Activated CD4-positive, alpha-beta T cell treated with anti-CD3 and anti-CD28 coated beads for 36 hours (primary cell): ENCODE measurements at places on chromosomes 2 and 18. TPM values are rescaled to one million over a fixed set of nuclear protein-coding genes. Genes with fewer than 3 reads are reported as not detected.
A peak's percentile ranks its signal among the peaks of the same experiment; 100 is the strongest.

- H3K4me3 ChIP-seq = no peak overlapping the region
- no peak overlapping the region for H3K27ac ChIP-seq
- H3K36me3 ChIP-seq = peaks cover under 1% of the 10 kb centered on the region
- H3K4me1 ChIP-seq = peaks cover 31% of the 10 kb centered on the region
These were observed 36.2 kb downstream of the FASTKD2 start for GRCh38 chr2:206801418-206802189.

DNA sequence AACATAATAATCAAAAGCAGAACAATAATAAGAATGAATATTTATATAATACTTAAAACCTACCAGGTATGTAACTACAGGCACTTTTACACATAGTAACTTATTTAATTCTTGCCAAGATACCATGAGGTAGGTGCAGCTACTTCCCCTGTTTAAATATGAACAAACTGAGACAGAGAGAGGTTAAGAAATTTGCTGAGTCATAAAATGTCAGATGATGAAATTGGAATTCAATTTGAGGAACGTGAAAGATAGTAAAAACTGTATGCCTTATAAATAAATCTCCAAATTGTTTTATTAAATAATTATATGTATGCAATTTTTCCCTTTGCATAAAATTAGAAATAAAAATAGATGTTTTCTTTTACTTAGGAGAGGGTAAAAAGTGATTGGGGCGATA is 1103.3 kb upstream of the NRXN1 start:
- no peak overlapping the region for H3K27ac ChIP-seq
- no peak overlapping the region for H3K4me3 ChIP-seq
- no peaks in the 10 kb centered on the region for H3K4me1 ChIP-seq
- no peak for DNase-seq
- no peaks in the 10 kb centered on the region for H3K36me3 ChIP-seq

DNA sequence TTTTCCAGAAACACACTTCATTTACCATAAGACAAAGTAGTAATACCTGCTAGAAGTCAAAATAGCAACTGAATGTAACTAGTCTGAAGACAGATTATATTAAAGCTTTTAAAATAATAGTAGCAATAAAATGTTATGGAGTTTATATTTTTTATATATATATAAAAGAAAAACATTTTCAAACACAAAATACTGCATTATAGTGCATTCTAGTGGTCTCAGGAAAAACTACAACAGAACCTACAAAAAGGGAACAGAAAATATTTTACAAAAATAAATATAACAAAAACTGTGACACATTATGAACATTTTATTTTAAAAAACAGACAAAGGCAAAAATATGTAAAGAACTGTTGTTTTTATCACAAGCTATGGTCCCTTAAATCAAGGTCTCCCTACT is 48.0 kb downstream of the STRN start:
- H3K27ac ChIP-seq = no peak overlapping the region
- H3K36me3 ChIP-seq = peaks cover 6% of the 10 kb centered on the region
- no peak for DNase-seq
- H3K4me1 ChIP-seq = peaks cover 20% of the 10 kb centered on the region
- no peaks in the 10 kb centered on the region for H3K27me3 ChIP-seq

GRCh38 chr2:138115666-138116065 is 151.4 kb downstream of the HNMT start:
- DNase-seq = no peak
- no peaks in the 10 kb centered on the region for H3K36me3 ChIP-seq
- H3K4me3 ChIP-seq = no peak overlapping the region
- no peaks in the 10 kb centered on the region for H3K27me3 ChIP-seq
- H3K4me1 ChIP-seq = no peaks in the 10 kb centered on the region

GRCh38 chr2:233140077-233140585 is 80.0 kb downstream of the INPP5D start:
- peaks cover 55% of the 10 kb centered on the region for H3K36me3 ChIP-seq
- H3K4me3 ChIP-seq = no peak overlapping the region
- no peak overlapping the region for H3K27ac ChIP-seq
- H3K4me1 ChIP-seq = peaks cover 24% of the 10 kb centered on the region

DNA sequence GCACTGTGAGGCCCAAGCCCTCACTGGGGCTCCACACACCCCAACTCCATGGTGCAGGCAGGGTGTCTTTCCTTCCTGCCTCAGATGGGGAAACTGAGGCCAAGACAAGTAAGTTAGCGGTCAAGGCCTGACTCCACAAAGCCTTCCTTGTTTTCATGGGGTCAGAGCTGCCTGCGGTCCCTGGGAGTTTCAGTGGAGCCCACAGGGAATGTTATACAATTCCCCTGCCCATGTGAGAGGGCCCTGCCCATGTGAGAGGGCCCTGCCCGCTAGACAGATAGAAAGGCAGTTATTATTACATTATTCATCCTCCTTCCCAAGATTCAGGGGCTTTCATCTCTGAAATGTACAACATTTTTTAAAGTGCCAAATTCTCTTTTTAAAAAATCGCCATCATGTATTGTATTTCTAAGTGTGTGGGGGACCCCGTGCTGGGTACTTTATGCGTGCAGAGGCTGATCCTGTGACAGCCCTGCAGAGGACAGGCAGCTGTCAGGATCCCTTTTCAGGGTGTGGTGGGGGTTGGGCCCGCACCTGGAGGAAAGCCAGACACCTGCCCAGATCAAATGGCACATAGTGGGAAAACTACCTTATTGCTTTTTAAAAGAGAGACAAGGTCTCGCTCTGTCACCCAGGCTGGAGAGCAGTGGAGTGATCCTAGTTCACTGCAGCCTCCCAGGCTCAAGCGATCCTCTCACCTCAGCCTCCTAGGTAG is 23.4 kb downstream of the FBLN7 start:
- peaks cover 2% of the 10 kb centered on the region for H3K36me3 ChIP-seq
- H3K4me1 ChIP-seq = peaks cover 17% of the 10 kb centered on the region
- H3K27ac ChIP-seq = no peak overlapping the region
- no peaks in the 10 kb centered on the region for H3K27me3 ChIP-seq
- no peak for DNase-seq

- no peak for DNase-seq
- H3K4me3 ChIP-seq = no peak overlapping the region
- no peaks in the 10 kb centered on the region for H3K36me3 ChIP-seq
- no peak overlapping the region for H3K27ac ChIP-seq
- H3K4me1 ChIP-seq = no peaks in the 10 kb centered on the region
These were observed 120.1 kb upstream of the TWIST2 start for GRCh38 chr2:238727585-238728329.

DNA sequence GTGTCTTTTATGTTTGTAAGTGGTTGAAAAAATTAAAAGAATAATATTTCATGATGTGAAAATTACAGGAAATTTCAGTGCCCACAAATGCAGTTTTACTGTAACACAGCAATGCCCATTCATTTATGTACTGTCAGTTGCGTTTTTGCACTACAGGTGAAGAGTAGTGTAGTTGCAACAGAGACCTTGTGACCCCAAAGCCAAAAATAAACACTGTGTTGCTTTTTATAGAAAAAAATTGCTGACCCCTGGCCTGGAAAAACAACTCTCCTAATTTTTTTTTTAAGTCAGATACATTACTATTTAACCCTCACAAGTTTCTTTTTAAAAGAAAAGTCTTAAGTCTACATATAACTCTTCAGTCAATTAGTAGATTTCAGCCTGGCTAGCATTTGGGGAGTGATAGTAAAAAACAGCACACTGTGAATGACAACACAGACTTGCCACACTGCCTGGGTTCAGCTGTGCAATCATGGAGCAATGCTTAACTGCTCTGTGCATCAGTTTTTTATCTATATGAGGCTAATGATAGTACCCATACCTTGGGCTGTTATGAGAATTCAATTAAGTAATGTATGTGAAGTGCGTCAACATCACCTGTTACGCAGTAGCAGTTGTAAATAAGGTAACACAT is 8.1 kb downstream of the KLHL14 start:
- no peak for DNase-seq
- no peak overlapping the region for H3K27ac ChIP-seq
- H3K27me3 ChIP-seq = peaks cover 26% of the 10 kb centered on the region
- peaks cover 6% of the 10 kb centered on the region for H3K4me1 ChIP-seq
- H3K36me3 ChIP-seq = no peaks in the 10 kb centered on the region

GRCh38 chr2:234863043-234863934 is 88.5 kb upstream of the SH3BP4 start:
- H3K4me1 ChIP-seq = no peaks in the 10 kb centered on the region
- H3K27me3 ChIP-seq = peaks cover 3% of the 10 kb centered on the region
- no peak overlapping the region for H3K27ac ChIP-seq
- H3K4me3 ChIP-seq = no peak overlapping the region
- H3K36me3 ChIP-seq = no peaks in the 10 kb centered on the region
- DNase-seq = no peak

DNA sequence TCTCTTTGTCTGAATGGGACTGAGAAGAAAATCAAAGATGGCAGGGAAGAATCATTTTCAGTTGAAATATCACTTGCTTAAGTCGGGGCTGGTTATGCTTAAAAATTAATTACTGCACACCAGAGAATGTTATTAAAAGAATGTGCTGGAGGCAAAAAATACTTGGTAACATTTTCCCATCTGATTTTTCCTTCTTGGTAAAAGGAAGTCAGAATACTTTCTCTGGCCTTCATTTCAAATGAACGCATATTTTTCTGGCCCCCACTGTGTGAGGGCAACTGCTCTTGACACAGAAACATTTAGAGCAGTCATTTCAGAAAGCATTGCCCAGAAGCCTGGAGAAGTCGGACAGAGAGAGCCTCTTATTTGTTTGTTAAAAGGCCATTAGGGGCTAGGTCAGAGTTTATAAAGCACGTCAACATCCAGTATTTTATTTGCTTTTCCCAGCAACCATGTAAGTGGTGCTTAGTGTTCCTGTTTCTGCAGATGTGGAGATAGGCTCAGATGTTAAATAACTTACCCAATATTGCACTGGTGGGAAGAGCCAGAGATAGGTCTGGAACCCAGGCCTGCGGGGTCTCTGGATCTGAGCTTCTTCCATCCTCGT is 32.9 kb upstream of the LYPD6B start:
- DNase-seq = no peak
- H3K27ac ChIP-seq = no peak overlapping the region
- no peak overlapping the region for H3K4me3 ChIP-seq
- peaks cover 5% of the 10 kb centered on the region for H3K4me1 ChIP-seq
- peaks cover 10% of the 10 kb centered on the region for H3K36me3 ChIP-seq
- H3K27me3 ChIP-seq = no peaks in the 10 kb centered on the region

- peaks cover 11% of the 10 kb centered on the region for H3K27me3 ChIP-seq
- H3K4me3 ChIP-seq = no peak overlapping the region
- no peaks in the 10 kb centered on the region for H3K4me1 ChIP-seq
- H3K36me3 ChIP-seq = no peaks in the 10 kb centered on the region
- no peak overlapping the region for H3K27ac ChIP-seq
These were observed 99.7 kb downstream of the MEP1B start for GRCh38 chr18:32289483-32290075.

DNA sequence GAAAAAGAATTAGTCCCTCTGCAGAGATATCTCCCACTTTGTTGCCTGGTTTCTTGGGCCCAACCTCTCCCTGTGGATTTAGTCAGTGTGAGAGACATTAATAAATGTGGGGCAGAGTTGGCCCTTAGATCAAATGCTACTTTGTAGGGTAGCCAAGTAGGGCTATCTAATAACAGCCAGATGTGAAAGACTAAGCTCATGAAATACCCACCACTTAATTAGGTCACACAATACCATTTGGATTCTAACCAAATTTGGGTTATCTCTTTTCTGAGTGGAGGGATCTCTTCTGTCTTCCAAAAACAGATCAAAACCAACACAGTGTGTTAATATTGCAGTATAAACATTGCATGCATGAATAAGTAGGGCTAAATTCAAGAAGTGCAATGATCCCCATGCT is 626.8 kb upstream of the ZEB2 start:
- DNase-seq = no peak
- no peak overlapping the region for H3K4me3 ChIP-seq
- no peaks in the 10 kb centered on the region for H3K36me3 ChIP-seq
- H3K27me3 ChIP-seq = no peaks in the 10 kb centered on the region
- no peaks in the 10 kb centered on the region for H3K4me1 ChIP-seq

GRCh38 chr2:128269990-128270671 is 48.5 kb downstream of the HS6ST1 start:
- no peak overlapping the region for H3K27ac ChIP-seq
- DNase-seq = peak; percentile 1
- H3K4me1 ChIP-seq = no peaks in the 10 kb centered on the region
- H3K27me3 ChIP-seq = no peaks in the 10 kb centered on the region

GRCh38 chr2:102028470-102028869 is 36.7 kb downstream of the IL1R2 start:
- H3K27me3 ChIP-seq = no peaks in the 10 kb centered on the region
- H3K4me1 ChIP-seq = peaks cover 61% of the 10 kb centered on the region
- H3K36me3 ChIP-seq = peaks cover 25% of the 10 kb centered on the region
- no peak overlapping the region for H3K4me3 ChIP-seq

- peaks cover 30% of the 10 kb centered on the region for H3K4me1 ChIP-seq
- peaks cover 3% of the 10 kb centered on the region for H3K36me3 ChIP-seq
- H3K27me3 ChIP-seq = peaks cover 2% of the 10 kb centered on the region
These were observed 21.1 kb upstream of the TMBIM1 start for GRCh38 chr2:218313356-218313755.

DNA sequence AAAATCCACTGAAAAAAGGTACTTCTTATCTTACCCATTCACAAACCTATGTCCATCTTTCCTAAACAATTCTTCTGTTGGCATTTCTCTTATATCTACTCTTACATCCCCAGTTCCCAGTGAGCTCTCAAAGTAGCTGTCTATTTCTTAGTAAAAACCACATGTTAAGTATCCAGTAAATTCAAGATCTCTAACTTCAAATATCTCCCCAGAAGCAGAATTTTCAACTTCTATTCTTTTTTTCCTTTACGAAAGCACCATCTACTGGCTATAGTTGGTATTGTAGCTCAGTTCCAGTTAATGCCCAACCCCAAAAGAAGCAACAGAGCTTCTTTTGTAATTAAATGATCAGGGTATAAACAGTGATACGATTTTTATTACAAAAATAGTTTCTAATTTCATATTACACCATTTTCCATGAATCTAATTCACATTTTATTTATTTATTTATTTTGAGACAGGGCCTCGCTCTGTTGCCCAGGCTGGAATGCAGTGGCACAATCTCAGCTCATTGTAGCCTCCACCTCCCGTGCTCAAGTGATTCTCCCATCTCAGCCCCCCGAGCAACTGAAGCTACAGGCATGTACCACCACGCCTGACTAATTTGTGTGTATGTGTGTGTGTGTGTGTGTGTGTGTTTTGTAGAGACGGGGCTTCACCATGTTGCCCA is 28.5 kb downstream of the HRH4 start:
- no peaks in the 10 kb centered on the region for H3K36me3 ChIP-seq
- no peak for DNase-seq
- peak overlapping the region; percentile 40 for H3K27ac ChIP-seq
- peaks cover 16% of the 10 kb centered on the region for H3K4me1 ChIP-seq
- H3K4me3 ChIP-seq = no peak overlapping the region

DNA sequence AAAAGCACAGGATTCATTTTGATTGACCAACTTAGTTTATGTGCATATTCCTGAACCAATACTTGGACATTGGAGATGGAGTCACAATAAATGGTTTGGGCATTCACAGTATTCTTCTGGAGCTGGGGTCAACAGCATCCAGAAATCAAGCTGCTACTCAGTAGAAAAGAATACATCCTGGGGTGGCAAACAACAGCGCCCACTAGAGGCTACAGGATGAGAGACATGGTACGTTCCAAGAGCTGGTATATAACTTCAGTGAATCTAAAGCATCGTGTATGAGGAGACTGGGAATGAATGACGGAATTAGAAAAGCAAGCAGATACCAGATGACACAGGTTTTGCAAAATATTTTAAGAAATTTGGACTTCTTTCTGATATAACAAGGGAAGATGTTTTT is 142.9 kb upstream of the FIGN start:
- DNase-seq = peak; percentile 27
- no peaks in the 10 kb centered on the region for H3K36me3 ChIP-seq
- no peak overlapping the region for H3K27ac ChIP-seq

The ALPG gene
- total RNA-seq = not detected

The SCYGR4 gene
- not detected for total RNA-seq

The PTPN18 gene
- total RNA-seq = 49.3 TPM

The ST8SIA3 gene
- total RNA-seq = not detected

The LCT gene
- total RNA-seq = 0.16 TPM

The CCDC142 gene
- 13.2 TPM for total RNA-seq

The RGPD3 gene
- 0.05 TPM for total RNA-seq

The LHCGR gene
- total RNA-seq = not detected

The RBM43 gene
- 5.7 TPM for total RNA-seq
